ENCODE measurements at places on chromosomes 4 and X.
A peak's percentile ranks its signal among the peaks of the same experiment; 100 is the strongest.

DNA sequence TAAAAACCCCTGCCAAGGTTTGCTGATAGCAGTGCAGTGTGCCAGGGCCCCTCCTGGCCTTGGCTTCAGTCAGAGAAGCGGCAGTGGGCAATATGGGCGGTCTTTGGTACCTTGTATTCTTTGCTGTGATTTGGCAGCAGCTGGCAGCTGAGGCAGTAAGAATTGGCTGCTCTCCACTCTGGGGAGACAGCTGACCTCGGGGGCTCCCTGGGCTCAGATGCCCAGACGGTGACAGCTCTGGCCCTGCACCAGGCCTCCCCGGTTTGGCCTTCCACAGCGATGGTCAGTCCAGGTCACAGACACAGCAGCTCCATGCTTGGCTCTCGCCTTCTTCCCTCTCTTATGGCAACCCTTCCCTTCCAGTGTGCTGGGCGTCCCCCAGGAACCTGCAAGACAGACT lies 330.9 kb downstream of the BCOR start:
- no peak for DNase-seq

- DNase-seq, result peak; percentile 99
Observed at GRCh38 chr4:139295206-139295941, 5.9 kb upstream of the NAA15 start.

GRCh38 chrX:5549512-5549911 lies 679.2 kb downstream of the NLGN4X start:
- DNase-seq, result no peak

DNA sequence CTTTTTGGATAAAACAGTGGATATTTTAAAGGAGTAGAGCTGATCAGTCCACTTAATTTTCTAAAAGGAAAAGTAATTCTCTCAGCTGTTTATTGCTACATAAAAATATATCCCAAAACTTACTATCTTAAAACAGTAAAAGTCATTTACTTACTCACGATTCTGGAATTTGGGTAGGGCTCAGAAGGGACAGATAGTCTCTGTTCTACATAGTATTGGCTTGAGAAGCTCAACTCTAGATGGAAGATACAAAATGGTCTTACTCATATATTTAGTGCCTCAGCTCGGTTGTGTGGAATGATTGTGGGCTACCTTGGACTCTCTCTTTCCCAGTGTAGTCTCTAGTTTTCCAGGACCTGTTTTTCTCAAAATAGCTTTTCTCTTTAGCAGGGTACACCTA lies 691.5 kb upstream of the POU3F4 start:
- no peak for DNase-seq

DNA sequence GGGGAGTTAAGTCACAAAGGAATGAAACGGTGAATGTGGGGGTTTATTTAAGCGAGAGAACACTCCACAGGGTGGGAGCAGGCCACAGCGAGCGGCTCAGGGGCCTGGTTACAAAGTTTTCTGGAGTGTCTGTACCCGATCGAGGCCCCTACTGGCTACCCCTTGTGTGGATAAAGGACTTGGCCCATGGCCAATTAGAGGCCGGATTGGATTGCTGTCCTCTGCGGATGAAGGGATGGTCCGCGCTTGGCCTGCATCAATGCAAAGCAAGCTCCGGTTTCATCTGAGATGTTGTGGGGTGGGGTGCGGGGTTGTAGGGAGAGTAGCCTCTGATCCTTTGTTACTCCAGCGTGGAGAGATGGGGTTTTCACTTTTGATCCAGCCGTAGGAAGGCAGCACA lies 1574.5 kb upstream of the TENM3 start:
- DNase-seq, result no peak

- DNase-seq, result no peak
Observed at GRCh38 chr4:158176108-158176507, 3.3 kb upstream of the GASK1B start.

GRCh38 chrX:77293331-77293995 lies 153.7 kb upstream of the FGF16 start:
- DNase-seq, result no peak

DNA sequence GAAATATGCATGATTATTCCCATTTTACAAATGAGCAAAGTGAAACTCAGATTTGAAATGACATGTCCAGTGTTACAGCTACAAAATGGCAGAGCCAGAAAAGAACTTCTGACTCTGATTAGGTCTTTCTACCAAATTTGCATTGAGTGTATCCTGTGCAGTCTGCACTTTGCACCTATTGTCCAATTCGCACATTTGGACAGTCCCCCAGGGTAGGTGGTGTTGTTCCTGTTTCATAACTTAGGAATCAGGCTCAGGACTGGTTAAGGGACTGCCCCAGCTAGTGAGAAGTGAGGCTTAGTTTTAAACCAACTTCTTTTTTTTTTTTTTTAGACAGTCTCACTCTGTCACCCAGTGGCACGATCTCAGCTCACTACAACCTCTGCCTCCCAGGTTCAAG lies 137.9 kb upstream of the NALF2 start:
- no peak for DNase-seq

- no peak for DNase-seq
Observed at GRCh38 chr4:90542216-90542615, 415.0 kb downstream of the CCSER1 start.

- DNase-seq, result peak; percentile 62
Observed at GRCh38 chr4:128810331-128810870, 901 bp downstream of the JADE1 start.

DNA sequence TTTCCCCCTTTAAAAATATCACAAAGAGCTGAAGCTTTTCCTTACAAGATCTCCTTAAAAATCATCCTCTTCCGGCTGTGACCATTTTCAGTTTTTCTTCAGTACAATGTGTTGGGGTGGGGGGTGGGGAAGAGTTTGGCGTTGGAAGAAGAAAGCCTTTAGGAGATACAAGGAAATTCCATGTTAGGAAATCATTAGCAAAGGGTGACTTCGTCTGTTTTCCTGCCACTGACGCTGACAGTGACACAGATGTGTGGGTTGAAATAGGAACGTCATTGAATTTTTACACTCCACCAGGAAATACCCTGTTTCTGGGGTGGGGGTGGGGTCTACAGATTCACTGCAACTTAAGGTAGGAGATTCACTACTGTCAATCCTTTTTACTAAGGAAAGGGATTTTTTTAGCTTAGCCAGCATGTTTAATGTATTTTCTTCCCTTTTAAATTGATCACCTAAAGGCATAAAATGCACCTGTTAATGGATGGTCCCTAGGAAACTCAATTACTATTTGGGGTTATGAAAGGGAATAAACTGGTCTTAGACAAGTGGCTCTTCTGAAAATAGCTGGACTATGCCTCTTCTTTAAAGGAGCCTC lies 3.9 kb downstream of the MAMLD1 start:
- DNase-seq, result no peak

DNA sequence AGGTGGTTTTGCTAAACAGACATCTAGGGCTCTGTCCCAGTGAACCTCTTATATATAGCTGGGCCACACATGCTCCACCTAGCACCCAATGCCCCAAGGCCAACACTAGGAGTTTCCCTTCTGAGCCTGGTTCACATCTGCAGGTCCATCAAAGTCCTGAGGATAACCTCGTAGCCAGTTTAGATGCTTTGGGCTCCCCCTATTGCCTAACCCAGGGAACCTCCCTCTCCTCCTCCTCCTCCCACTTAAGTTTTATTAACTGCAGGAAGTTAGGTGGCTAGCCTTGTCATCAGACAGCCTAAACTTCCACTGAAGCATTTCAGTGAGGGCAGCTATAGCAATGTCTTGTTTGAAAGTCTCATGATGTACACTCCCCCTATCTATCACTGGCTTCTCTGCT lies 88.0 kb downstream of the GUCY2F start:
- no peak for DNase-seq

- DNase-seq, result no peak
Observed at GRCh38 chr4:40197879-40198689, 1.3 kb downstream of the RHOH start.

- DNase-seq, result no peak
Observed at GRCh38 chr4:30754021-30754420, 33.9 kb downstream of the PCDH7 start.

DNA sequence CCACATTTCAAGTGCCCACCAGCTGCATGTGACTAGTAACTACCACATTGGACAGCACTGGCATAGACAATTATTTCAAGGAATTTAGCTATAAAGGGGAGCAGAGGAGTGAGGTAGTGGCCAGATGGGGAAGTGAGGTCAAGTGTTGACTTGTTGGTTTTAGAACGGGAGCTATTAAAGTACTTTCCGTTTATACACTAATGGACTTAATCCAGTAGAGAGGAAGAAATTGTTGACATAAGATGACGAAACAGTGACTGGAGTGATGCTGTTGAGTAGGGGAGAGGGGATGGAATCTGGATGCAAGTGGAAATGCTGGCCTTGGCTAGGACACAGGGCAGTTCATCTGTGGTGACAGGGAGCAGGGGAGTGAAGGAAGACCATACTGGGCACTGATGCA lies 154.4 kb downstream of the AMMECR1 start:
- DNase-seq, result no peak

DNA sequence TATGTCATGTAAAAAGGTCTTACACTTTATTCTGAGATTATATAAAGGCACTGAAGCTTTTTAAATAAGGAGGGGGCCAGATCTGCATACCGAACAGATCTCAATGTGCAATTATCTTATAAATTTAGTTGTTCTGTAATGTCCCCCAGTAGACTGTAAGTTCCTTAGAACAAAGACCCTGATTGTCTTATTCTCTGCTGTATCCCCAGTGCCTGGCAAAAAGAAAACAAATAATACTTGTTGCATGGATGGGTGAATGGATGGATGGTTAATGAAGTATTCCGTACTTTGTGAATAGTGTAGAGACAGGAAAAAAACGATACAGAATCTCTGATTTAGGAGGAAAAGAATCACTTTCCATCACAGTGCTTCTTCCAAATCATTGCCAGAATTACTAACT lies 141.5 kb downstream of the CHM start:
- DNase-seq, result no peak

DNA sequence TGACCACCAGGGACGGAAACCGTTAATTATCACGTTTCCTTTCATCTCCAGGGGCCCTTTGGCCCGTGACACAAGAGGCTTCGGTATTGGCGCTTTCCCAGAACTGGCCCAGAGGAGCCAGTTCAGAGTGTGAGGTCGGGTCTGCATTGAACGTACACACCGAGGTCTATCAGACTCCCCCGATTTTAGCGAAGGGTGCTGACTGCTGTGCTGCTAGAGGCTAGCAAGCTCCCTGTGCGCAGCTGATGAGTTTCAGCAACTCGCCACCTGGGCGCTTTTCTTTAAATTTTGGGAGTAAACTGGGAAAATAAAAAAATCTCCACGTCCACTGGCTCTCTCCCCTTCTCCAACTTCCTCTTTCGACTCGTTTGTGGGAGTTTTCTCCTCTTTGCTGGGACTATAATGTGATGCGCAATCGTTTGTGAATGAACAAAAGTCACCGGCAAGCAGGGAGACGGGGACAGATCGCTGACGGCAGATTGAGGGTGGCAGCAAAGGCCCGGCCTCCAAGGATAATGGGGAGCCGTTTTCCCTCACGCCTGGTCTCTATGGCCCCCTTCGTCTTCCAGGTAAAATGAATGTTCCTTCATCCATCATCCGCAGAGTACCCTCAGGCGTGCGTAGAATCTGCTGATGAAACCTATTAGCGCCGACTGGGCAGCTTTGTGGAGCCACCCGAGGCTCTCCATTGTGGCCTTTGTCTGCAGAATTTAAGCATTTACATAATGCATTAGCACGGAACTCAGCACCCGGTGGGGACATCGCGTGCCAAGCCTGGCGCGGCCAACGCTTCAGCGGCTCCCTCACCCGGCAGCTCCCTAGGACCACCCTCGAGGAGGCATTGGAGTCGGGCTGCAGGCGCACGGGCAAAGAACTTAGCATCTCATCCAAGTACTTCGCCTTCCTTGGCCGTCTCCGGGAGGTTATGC lies 1.6 kb upstream of the LRAT start:
- no peak for DNase-seq

DNA sequence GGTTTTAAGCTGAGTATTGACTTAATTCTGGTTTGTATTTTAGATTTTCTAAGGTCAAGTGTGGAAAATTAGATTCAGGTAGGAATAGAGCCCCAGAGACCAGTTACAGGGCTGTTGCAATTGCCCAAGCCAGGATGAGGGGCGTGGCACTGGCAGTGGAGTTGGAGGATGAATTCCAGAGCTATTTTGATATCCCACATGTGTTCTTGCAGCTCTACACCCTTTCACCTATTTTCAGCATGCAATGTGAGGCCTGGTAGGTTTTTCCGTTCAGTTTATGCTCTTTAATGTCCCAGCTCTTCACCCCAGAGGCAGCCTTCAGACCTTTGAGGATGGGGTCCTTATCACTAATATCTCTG lies 17.9 kb upstream of the OGT start:
- DNase-seq, result no peak

GRCh38 chr4:6011686-6012085 lies 6.5 kb downstream of the C4orf50 start:
- no peak for DNase-seq

DNA sequence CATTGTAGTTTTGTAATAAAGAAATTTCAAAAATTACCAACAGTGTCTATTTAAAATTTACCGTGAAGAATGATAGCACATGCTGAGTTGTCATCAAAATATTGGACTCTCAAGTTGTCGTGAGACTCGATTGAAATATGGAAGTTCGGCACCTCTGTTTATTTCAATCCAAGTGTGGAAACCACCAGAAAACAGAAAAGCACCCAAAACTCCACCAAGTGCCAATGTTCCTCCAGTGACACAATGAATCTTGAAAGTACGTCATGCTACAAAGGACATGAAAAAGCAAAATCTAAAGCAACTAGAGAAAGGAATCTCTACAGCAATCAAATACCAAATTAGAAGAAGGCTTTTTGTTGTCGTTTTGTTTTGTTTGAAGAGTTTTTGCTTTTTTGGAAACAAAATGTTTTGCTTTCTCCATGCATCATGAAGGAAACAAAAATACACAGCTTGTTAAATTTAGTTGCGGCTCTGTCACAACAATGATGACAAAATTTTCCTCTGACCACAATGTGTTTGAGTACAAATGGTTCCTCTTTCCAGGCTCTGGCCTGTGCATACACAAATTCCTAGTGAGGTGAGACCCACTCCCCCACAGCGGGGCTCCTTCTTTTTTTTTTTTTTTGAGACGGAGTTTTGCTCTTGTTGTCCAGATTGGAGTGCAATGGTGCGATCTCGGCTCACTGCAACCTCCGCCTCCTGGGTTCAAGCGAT lies 9.6 kb upstream of the IL13RA1 start:
- no peak for DNase-seq

- DNase-seq, result no peak
Observed at GRCh38 chrX:133880032-133880443, 105.4 kb downstream of the GPC3 start.

GRCh38 chr4:137421796-137422195 lies 110.5 kb downstream of the PCDH18 start:
- no peak for DNase-seq

GRCh38 chr4:124526769-124527168 lies 185.8 kb downstream of the ANKRD50 start:
- DNase-seq, result no peak

DNA sequence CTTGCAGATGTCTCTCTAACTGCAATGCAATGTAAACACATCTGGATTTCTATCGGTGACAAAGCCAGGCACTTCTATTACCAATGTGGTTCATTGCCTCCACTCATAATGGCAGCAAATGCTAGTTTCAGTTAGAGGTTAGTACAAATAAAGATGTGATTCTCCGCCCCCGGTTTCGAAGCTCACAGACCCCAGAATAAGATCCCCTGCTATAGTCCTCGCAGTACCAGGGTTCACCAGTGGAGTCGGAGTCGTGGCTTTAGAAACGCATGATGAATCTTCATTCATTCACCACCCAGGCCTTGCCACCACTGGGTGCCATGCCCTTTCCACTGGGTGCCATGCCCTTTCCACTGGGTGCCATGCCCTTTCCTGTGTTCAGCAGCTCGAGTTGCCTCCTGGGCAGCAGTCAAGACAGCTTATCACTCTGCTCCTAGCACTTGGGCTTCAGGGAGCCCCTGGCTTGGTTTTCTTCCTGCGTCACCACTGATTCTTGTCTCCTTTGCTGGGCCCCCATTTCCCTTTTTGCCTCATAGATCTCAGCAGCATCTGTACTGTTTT lies 3.5 kb upstream of the NAA10 start:
- DNase-seq, result no peak
